GM03348 (cell line): ENCODE measurements at places on chromosomes 7 and 10.
A peak's percentile ranks its signal among the peaks of the same experiment; 100 is the strongest.

DNA sequence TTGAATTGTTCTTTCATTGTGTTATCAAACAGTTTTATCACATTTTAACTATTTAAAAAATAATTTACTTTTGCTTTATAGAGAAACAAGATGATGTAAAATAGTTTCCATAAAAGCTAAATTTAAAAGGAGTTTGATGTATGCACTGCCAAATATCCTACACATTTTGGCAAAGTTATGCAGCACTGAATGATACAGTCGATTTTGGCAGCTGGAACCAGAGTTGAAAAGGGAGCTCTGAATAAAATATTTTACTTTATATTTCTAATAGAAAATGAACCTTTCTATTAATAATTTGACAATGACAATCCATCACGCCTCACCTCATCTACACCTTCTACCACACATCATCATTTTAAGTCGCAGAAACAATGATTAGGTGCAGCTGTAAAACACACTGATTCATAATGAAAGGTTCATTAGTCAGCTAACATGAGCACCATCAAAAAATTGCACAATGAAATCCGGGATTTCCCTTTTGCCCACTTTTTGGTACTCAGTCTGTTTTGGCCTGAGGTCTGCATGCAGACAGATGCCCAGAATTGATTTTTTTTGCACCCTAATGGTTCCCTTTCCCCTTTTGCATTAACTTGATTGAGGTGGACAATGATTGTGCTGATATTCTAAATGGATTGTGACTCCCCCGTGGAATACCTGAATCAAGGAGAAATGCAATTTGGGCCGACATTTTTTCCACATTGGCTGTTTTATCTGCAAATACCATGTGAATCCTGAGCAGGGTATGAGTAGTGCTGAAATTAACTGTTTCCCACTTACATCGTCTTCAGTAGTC is 105.8 kb downstream of the THSD7A start:
- no peak for DNase-seq

GRCh38 chr10:12476656-12477055 is 127.3 kb downstream of the CAMK1D start:
- DNase-seq: no peak

- no peak for DNase-seq
Measured at GRCh38 chr10:22998091-22998490, 70.2 kb downstream of the ARMC3 start.

DNA sequence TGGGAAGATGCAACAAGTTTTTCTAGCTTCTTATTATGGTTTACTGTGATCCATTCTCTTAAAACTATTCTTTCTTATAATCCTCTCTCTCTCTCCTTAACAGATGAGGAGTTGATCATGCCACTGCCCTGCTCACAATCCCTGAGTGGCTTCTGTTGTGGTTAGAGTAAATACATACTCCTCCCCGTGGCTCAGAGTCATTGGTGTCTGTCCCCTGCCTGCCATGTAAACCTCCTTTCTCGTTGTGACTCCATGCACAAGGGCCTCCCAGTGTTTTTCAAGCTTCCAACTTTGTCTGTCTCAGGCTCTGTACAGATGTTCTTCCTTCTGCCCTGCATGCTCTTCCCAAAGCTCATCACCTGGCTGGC is 20.4 kb downstream of the CCNY start:
- no peak for DNase-seq

GRCh38 chr7:40219917-40220316 is 85.1 kb downstream of the SUGCT start:
- peak; percentile 58 for DNase-seq

DNA sequence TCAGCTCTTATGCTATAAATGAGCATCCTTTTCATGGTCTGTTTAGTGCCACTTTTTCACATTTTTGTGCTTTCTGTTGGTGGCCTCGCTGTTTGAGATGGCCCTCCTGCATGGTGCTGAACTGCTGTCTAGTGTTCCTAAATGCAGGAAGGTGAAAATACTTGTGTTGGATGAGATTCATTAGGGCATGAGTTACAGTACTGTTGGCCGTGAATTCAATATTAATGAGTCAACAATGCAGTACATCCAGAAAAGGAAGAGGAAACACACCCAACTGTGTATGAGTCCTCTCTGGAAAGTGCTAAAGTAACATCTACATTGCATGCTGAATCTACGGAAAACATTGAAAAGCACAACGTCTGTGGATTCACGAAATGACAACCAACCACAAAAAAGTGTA is 124.0 kb downstream of the HERPUD2 start:
- DNase-seq: no peak

- DNase-seq: no peak
Measured at GRCh38 chr7:116339564-116339963, 129.2 kb downstream of the TES start.

DNA sequence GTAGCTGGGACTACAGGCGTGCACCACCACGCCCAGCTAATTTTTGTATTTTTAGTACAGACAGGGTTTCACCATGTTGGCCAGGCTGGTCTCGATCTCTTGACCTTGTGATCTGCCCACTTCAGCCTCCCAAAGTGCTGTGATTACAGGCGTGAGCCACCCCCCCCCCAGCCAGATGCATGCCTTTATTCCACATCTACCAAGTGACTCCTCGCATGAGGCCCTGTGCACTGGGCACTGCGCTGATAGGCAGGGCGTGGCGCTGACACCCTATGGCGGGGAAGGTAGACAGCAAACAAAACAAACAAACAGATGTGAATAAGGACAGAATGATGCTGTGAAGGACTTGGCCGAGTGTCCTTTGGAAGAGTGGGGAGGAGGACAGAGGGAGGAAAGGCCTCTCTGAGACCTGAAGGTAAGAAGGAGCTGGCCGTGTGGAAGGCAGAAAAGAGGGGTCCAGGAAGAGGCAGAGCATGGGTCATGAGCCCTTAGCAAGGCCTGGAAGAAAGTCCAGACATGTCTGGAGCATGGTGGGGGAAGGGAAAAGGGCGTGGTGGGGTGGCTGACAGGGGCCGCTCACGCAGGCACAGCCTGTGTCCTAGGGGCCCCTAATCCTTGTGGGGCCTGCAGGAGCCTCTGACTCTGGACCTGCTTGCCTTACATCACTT is 47.5 kb upstream of the CACUL1 start:
- DNase-seq: no peak

GRCh38 chr10:68196701-68197100 is 35.2 kb downstream of the ATOH7 start:
- DNase-seq: no peak

DNA sequence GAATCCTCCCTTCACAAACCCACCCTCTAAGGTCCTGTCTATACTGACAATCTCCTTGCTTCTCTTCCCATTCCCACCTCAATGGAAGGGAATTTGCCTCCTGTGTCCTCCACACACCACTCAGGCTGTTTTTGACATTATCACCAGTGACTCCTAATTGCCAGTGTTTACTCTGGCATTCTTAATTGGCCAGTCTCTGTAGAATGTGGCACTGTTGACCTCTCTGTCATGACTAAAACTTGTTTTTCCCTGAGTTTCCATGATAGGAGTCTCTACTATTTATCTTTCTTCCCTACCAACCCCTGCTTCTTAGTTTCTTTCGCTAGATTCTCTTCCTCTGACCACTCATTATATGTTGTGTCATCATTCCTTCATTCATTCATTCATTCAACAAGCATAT is 12.1 kb downstream of the SLC16A12 start:
- no peak for DNase-seq

- no peak for DNase-seq
Measured at GRCh38 chr7:106110238-106110560, 1.9 kb downstream of the SYPL1 start.

GRCh38 chr10:11884706-11885423 is 61.7 kb downstream of the PROSER2 start:
- DNase-seq: no peak

DNA sequence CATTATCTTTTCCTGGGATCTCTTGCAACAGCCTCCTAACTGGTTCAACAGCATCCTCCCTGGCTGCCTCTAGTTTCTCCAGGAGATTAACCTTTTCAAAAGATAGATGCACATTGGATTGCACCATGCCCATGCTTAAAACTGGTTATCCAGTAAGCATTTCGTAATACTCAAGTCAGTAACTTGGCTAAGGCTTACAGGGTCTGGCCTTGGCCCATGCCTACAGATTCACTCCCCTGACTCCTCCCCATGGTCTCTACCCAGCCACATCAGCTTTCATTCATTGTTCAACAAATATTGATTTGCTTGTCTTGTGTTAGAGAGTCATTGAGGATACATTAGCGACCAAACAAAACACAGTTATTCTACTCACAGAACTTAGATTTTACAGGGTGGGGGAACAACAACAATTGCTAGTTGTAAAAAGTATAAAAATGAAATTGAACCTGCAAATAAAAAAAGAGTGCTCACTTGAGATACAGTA is 1.8 kb upstream of the KIF20B start:
- DNase-seq: no peak

- peak; percentile 62 for DNase-seq
Measured at GRCh38 chr7:32164341-32164996, 94.3 kb upstream of the PDE1C start.

DNA sequence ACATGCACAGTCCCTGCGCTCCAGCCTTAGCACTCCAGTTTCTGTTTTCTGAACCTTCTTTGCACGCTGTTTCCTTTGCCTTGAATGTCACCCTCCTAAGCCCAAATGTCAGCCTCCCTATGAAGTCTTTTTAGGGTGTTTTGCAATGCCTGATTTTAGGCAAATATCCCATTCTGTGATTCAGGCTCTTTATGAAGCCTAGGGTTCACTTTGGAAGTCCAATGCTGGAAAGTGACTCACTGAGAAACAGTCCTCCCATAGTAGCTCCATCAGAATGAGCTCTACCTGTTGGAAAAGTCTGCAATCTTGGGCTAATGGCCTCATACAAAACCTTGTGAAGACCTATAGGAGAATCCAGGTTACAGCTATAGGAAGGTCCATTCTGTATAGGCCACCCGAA is 5.3 kb downstream of the LAMB4 start:
- peak; percentile 24 for DNase-seq

- DNase-seq: no peak
Measured at GRCh38 chr7:137669706-137670105, 177.1 kb downstream of the DGKI start.

- no peak for DNase-seq
Measured at GRCh38 chr7:75536940-75537538, 44.9 kb downstream of the SPDYE5 start.

DNA sequence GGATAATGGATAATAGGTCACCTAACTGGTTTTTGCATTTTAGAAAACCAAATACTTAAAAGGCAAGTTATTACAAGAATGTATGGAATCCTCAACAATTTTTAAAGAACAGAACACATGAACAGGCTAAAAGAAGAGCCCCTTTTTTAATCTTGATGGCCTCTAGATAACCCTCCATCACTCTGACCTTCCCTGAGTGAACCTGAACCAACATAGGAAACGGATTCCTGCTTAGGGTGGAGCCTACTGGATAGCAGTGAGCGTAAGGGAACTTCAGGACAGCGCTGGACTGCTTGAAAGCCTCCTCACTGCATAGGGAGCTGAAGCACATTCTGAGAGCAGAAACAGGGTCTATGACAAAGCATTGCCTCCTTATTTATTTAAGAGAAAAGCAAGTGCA is 20.5 kb downstream of the TRPV5 start:
- no peak for DNase-seq

DNA sequence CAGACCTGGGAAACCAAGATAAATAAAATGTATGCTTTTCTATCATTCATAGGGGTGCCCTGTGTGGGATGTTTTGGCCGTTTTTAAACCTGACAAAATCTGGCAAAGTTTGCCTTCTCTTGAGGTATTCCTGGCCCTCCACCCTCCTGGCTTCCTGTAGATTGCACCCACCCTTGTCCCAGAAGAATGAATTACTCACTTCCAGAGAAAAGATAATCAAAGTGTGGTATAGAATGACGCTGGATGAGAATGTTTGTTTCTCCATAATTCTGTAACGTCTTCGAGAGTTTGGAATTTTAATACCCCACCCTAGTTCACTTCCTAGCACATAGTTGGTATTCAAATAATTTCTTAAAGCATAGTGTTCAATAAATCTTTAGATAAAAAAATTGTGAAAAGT is 519.7 kb upstream of the PFKP start:
- DNase-seq: no peak

GRCh38 chr10:52105301-52105700 is 208.8 kb upstream of the DKK1 start:
- no peak for DNase-seq

DNA sequence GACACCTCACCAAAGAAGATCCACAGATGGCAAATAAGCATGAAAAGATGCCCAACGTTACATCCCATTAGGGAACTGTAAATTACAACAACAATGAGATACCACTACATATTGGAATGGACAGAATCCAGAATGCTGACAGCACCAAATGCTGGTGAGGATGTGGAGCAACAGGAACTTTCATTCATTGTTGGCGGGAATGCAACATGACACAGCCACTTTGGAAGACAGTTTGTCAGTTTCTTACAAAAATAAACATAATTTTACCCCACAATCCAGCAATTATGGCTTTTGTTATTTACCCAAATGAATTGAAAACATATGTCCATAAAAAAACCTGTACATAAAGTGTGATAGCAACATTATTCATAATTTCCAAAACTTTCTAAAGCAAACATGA is 176.8 kb downstream of the C7orf25 start:
- DNase-seq: no peak

- no peak for DNase-seq
Measured at GRCh38 chr7:150737265-150738055, at the start of gene GIMAP5. TSS of gene GIMAP5 (plus strand) at chr7:150737418. CDS start at chr7:150740885, 3,467 bp downstream.

DNA sequence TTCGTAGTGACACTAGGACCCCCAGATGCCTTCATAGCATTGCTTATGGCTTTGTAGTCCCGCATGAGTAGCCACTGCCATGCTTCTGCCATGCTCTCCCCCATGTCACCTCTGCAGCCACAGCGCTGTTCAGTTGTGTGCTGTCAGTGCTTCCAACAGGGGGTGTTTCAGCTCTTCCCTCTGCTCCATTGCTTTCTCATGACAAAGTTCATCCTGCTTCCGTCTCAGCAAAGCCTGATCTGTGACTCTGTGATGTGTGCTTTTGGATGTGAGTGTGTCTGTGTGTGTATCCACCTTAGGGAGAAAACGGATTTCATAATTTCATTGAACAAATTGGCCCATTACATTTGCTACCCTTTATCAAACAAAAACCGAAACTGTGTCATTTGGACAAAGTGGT is 134.9 kb upstream of the SAMD8 start:
- no peak for DNase-seq

DNA sequence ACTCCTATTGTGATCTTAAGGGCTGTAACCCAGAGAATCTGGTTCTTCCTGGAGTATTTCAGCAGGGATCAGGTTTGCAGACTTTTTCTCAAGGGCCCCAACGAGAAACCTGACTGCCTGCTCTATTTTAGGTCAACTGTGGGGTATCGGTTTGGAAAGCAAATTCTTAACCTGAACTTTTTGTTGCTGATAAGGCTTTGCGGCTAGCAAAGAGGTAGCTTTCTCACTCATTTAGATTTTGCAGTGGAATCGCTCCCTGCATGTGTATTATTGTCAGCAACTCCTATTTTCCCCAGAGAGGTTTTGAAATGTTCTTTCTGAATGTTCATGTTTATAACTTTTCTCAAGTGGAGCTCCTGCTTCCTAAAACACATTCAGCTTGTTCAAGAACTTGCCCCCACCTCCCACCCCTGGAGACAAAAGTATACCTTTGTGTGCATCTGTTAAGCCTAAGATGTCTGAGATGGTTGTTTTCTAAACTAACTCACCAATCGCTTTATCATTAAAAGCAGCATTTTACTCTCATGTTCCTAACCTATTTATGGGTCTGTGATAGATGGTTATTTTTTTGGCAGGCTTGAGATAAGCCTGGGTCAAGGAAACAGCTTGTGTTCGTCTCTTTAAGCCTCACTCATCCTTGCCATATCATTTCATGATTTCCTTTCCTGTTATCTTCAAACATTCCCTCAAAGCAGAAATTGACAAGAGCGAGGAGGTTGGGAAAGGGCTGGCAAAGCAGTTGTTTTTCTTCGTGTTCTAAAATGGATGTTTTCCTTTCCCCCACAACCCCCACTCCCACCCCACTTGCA is 129.8 kb downstream of the BAMBI start:
- DNase-seq: no peak
